ENCODE measurements at places on chromosomes 7 and 10. TPM values are rescaled to one million over a fixed set of nuclear protein-coding genes. Genes with fewer than 3 reads are reported as not detected.

- no peak for DNase-seq
- no peak overlapping the region for H3K27ac ChIP-seq
- no peaks in the 10 kb centered on the region for H3K4me1 ChIP-seq
- no peaks in the 10 kb centered on the region for H3K27me3 ChIP-seq
Observed at GRCh38 chr10:66144016-66144415, 781.8 kb upstream of the LRRTM3 start.

DNA sequence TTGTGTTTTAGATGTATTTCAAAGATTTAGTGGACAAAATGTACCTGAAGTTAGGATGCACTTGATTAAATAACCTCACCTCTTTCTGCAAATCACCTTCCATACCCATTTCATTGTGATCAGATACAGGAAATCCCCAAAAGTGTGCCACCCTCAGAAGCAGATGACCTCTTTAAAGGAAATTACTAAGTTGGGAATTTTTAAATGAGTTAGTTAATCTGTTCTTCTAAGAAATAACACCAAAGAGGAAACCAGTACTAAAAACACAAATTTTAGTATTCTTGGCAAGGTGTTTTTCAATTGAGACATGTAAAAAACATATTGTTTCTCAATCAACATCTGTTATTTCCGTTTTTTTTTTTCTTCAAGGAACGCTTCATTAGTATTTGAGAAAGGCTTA is 4.6 kb upstream of the SEMA3A start:
- H3K27me3 ChIP-seq: no peaks in the 10 kb centered on the region
- no peak for DNase-seq
- H3K27ac ChIP-seq: no peak overlapping the region

- DNase-seq: no peak
- H3K36me3 ChIP-seq: no peaks in the 10 kb centered on the region
- H3K27ac ChIP-seq: no peak overlapping the region
- H3K27me3 ChIP-seq: no peaks in the 10 kb centered on the region
Observed at GRCh38 chr10:1550291-1550595, 187.1 kb downstream of the ADARB2 start.

GRCh38 chr7:151630851-151631569 is 111.3 kb upstream of the RHEB start:
- DNase-seq: no peak
- peak overlapping the region; percentile 78 for H3K27ac ChIP-seq
- peak overlapping the region; percentile 80 for H3K4me3 ChIP-seq

DNA sequence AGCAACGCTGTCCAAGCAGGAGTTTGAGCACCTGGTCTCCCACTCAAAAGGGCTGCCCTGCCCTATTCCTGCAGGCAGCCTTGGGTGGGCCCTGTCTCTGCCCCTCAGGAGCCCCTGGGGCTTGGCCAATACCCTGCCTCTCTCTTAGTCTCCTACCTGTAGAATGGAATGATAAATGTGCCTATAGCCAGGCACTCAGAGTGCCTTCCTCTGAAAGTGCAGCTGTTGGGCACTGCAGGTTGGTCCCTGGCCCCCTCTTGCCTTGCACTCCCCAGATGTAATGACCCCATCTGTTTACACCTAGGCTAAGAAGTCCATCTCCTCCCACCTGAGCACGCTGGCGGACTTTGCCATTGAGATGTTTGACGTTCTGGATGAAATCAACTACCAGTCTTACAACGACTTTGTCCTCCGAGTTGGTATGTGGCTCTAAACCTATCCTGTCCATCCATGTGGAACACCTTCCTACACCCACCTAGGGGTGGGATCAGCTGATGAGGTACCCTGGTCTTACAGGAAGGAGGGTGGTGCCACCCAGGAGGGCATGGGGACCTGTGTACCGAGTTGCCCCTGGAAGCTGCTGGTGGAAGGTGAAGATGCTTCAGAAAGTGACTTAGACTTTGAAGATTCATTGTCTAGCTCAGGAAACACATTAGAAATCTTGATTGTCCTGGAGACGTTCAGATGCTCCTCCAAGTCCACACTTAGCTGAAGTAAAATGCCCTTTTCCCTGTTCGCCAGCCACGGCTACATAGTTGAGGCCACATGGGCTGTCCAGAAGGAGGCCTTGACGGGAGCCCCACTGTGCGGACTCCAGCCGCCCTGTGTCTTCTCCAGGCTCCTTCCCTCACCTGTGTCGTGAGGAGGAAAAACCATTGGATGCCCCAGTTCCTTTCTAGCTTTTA is 134.1 kb downstream of the ADCY1 start:
- DNase-seq: no peak
- H3K27ac ChIP-seq: no peak overlapping the region
- no peak overlapping the region for H3K4me3 ChIP-seq

GRCh38 chr10:104351061-104351702 is 2.5 kb upstream of the CFAP58 start:
- DNase-seq: no peak
- H3K36me3 ChIP-seq: no peaks in the 10 kb centered on the region

DNA sequence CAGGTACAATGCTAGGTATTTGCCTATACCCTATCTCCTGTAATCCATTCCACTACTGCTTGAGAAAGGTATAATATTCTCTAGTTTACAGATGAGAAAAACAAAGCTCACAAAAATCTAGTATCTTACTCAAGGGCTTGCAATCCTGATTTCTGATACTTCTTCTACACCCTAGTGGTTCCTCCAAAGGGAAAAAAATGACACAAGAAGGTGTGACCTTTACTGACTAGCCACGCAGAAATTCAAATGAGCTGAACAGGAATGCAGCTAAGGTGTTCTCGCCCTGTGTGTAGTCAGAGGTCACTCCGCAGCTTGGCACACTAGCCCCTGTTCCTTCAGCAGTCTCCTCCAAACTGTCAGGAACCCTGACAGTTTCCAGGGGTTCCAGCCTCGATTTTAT is 59.5 kb upstream of the TM9SF3 start:
- H3K4me1 ChIP-seq: no peaks in the 10 kb centered on the region
- H3K36me3 ChIP-seq: no peaks in the 10 kb centered on the region
- H3K27ac ChIP-seq: no peak overlapping the region
- H3K4me3 ChIP-seq: no peak overlapping the region

DNA sequence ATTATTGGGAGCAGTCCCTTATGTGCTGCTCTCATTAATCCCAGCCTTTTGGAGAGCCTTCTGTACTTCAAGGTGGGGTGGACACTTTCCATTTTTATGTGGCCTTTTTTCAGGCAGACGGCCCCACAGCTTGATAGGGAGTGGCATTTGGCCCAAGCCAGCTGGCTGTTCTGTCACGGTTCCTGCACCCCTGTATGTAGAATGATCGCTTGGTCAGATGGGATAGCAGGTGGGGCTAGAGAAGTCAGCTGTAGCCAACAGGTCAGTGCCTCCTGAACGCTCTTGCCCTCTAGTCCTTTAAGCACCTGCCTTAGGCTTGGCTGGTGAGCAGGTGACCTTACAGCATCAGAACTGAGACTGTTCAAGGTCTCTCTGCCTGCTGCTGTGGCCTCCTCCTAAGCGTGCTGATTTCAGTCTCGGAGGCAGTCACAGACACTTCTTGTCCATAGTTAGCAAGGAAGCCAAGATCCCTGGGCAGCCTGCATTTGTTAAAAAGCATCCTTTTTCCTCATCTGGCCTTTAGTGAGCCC is 95.3 kb downstream of the LRRC4 start:
- peaks cover 4% of the 10 kb centered on the region for H3K4me1 ChIP-seq
- no peak for DNase-seq
- no peak overlapping the region for H3K27ac ChIP-seq
- no peak overlapping the region for H3K4me3 ChIP-seq

GRCh38 chr10:73332379-73332778 is 26.3 kb downstream of the CFAP70 start:
- no peak for DNase-seq
- no peak overlapping the region for H3K4me3 ChIP-seq
- H3K4me1 ChIP-seq: no peaks in the 10 kb centered on the region
- no peaks in the 10 kb centered on the region for H3K36me3 ChIP-seq

DNA sequence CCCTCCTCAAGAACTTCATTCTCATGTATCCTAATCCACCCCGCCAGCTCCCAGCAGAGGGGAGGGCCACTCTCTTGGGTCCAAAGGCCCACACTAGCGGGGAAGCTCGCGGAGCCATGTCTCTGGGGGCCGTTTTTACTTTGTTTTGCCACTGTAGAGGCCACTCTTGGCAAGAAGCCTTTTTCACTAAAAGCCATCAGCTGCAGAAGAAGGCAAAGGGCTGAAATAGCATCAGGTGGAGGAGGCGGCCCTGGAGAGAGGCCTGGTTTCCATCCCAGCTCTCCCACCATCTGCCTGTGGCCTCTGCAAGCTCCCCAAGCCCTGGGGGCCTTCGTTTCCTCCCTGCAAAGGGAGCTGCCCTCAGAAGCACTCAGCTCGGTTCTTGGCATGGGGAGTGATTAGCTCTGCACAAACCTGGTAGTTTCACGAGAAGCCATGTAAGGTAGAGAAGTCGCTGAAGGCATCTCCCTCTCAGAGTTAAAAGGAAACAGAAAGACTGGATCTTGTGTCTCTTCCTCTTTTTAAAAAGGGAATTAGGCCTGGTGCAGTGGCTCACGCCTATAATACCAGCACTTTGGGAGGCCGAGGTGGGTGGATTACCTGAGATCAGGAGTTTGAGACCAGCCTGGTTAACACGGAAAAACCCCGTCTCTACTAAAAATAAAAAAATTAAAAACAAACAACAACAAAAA is 70.3 kb downstream of the PARP12 start:
- no peak overlapping the region for H3K4me3 ChIP-seq
- no peaks in the 10 kb centered on the region for H3K4me1 ChIP-seq

OR2A5 gene
- total RNA-seq: not detected

PPP1R17 gene
- total RNA-seq: not detected

CTAGE15 gene
- total RNA-seq: not detected

SPDYE11 gene
- not detected for total RNA-seq

UTF1 gene
- not detected for total RNA-seq
